ENCODE measurements at places on chromosomes 16 and 17. TPM values are rescaled to one million over a fixed set of nuclear protein-coding genes. Genes with fewer than 3 reads are reported as not detected.

The WSCD1 gene
- total RNA-seq: 17.9 TPM

- H3K4me3 ChIP-seq: no peak overlapping the region
- no peaks in the 10 kb centered on the region for H3K36me3 ChIP-seq
These were observed 1.9 kb upstream of the NFAT5 start for GRCh38 chr16:69563605-69564580.

The CLEC3A gene
- not detected for total RNA-seq

DNA sequence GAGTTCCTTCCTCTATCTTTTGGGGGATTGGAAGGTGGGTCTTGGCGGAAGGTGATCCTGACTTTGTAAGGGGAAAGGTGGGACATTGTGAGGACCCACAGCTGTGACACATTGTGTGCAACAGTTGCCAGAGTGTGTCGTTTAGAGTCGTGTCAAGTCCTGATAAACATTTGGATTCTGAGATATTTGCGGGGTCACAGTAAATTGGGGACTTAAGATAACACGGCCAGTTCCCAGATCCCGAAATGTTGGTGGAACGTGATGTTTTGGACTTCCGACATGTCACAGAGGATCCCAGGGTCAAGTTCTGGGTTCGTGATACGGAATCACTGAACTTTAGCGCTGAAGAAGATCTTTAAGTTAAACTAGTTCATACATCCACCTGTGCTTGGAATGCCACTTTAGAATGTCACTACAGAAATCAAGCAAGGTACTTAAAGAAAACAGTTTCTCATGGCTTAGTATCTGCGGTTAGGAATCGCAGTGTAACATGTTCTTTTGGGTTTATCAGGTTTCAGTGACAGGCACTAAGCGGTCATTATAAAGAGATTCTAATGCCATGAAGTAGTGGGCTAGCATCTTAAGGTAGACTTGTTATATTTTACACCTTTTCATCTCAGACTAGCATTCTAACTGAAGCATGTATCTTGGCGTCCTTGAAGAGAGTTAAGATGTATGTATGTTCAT lies 815 bp downstream of the ATAD5 start:
- H3K36me3 ChIP-seq: no peaks in the 10 kb centered on the region
- H3K27ac ChIP-seq: no peak overlapping the region
- peaks cover 5% of the 10 kb centered on the region for H3K4me1 ChIP-seq
- peak overlapping the region; percentile 69 for H3K4me3 ChIP-seq
- no peak for DNase-seq
- no peaks in the 10 kb centered on the region for H3K27me3 ChIP-seq

DNA sequence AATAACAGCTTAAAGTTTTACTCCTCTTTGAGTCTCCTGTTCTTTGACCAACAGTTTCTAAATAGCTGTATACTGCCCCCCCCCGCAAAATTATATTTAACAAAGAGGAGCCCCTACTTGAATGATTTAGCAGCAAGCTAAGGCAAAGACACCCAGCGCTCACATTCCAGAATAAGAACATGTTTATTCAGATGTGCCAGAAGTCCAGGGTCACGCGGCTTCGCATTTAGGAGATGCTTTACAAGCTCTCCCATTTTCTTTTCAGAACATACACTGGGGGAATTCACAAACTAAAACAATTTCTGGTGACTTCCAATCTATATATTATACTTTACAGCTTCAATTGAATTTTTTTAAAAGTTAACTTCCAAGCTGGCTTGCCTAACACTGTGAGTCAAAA lies 5.3 kb downstream of the PLD6 start:
- H3K4me3 ChIP-seq: no peak overlapping the region
- DNase-seq: no peak
- no peaks in the 10 kb centered on the region for H3K27me3 ChIP-seq
- peaks cover 36% of the 10 kb centered on the region for H3K4me1 ChIP-seq
- H3K36me3 ChIP-seq: no peaks in the 10 kb centered on the region

The NEUROD2 gene
- not detected for total RNA-seq

DNA sequence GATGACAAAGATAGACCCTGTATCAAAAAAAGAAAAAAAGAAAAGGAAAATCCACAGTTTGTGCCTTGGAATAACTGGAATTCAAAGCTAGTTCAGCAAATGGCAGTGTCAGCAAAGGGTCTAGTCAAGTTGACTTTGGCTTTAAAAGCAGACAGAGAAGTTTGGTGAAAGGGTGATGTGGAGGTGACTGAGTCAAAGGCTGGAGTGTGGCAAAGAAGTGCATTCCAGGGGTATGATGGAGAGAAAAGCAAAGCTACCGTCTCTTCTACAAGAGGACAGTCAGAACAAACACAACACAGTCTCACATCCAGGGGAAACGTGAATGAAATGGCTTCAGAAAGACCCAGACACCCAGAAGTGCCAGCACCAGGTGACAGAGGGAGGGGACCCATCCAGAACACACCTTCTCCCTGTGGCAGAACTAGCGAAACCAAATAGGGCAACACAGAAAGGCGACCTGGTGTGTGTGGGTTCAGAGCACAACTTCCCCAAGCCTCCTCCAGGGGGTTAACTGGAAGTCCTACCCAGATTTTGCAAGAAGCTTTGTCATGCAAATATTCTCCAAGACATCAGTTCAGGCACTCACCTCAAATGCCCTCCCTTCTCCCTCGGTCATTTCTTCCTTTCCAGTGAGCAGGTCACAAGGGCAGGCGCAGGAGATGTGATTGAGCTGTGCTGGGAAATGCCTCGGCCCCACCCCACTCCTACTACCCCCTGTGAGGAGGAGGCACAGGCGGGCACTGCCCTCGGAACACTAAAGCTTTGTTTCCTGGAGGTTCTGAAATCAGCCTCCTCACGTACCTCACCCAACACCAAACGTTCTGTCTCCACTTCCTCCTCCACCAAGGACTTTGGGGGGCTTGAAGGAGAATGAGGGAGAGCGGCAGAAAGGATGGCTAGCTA lies 481.9 kb downstream of the SOX9 start:
- no peaks in the 10 kb centered on the region for H3K4me1 ChIP-seq
- no peak overlapping the region for H3K27ac ChIP-seq
- H3K4me3 ChIP-seq: no peak overlapping the region
- peaks cover 17% of the 10 kb centered on the region for H3K27me3 ChIP-seq
- no peaks in the 10 kb centered on the region for H3K36me3 ChIP-seq

GRCh38 chr17:77036841-77037381 lies 103.9 kb upstream of the SEC14L1 start:
- no peaks in the 10 kb centered on the region for H3K4me1 ChIP-seq
- no peaks in the 10 kb centered on the region for H3K36me3 ChIP-seq
- no peak overlapping the region for H3K4me3 ChIP-seq
- no peak overlapping the region for H3K27ac ChIP-seq
- DNase-seq: no peak

GRCh38 chr17:1156864-1157263 lies 22.9 kb downstream of the ABR start:
- no peaks in the 10 kb centered on the region for H3K27me3 ChIP-seq
- no peaks in the 10 kb centered on the region for H3K36me3 ChIP-seq
- peak; percentile 78 for DNase-seq

The MYH2 gene
- not detected for total RNA-seq

DNA sequence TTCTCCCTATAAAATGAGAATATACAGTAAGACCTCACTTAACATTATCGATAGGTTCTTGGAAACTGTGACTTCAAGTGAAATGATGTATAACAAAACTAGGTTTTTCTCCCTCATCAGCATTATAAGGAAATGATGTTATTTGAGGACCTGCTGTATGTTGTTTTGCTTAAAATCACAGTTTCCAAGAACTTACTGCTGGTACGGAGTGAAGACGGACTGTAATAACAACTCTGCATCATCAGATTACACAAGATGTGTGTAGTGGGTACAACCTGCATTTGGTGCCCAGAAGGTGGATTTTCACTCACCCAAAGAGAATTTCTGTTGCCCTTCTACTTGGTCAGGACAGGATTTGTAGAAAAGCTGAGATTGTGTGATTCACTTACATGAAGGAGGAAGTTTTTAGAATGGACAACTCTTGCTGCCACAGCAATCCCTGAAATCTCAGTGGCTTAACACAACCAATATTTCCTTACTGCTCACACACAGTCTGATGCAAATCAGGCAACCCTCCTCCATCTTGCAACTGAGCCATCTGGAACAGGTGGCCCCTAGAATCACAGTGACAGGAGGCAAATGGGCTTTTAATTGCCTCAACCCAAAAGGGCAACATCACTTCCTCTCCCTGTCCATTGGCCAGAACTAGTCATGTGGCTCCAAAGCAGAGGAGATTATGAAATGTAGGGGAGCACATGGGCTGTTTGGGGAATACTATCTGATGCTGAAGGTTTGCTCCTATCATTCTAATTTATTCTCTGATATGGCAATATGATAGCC lies 67.6 kb upstream of the CACNG5 start:
- no peaks in the 10 kb centered on the region for H3K36me3 ChIP-seq
- no peak for DNase-seq
- H3K27ac ChIP-seq: no peak overlapping the region
- no peak overlapping the region for H3K4me3 ChIP-seq
- H3K4me1 ChIP-seq: no peaks in the 10 kb centered on the region

- no peak for DNase-seq
- no peak overlapping the region for H3K27ac ChIP-seq
- no peak overlapping the region for H3K4me3 ChIP-seq
- H3K27me3 ChIP-seq: no peaks in the 10 kb centered on the region
- H3K4me1 ChIP-seq: no peaks in the 10 kb centered on the region
- H3K36me3 ChIP-seq: no peaks in the 10 kb centered on the region
These were observed 28.3 kb upstream of the MYH10 start for GRCh38 chr17:8658810-8659209.

- no peaks in the 10 kb centered on the region for H3K4me1 ChIP-seq
- no peak overlapping the region for H3K27ac ChIP-seq
- DNase-seq: no peak
- no peak overlapping the region for H3K4me3 ChIP-seq
These were observed 1.6 kb downstream of the PPY start for GRCh38 chr17:43940630-43941029.

DNA sequence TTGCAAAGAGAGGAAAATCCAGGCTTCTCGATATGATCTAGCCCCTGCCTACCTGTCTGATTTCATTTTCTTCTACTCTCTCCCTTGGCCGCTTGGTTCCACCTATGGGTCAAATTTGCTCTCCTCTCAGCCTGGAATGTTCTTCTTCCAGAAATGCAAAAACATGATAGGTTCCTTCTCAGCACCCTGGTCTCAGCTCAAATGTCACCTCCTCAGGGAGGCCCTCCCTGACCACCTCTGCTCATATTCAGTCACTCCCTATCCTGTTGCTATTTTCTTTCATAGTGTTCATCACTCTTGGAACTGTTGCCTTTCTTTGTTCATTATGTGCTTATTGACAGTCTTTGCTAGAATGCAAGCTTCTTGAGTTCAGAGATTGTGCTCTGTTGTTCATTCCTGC lies 208.6 kb downstream of the KATNIP start:
- no peak overlapping the region for H3K4me3 ChIP-seq
- H3K27me3 ChIP-seq: no peaks in the 10 kb centered on the region
- DNase-seq: no peak

GRCh38 chr17:3892095-3892998 lies 506 bp downstream of the CAMKK1 start:
- no peaks in the 10 kb centered on the region for H3K27me3 ChIP-seq
- peaks cover 76% of the 10 kb centered on the region for H3K4me1 ChIP-seq
- peak overlapping the region; percentile 5 for H3K4me3 ChIP-seq
- H3K27ac ChIP-seq: peak overlapping the region; percentile 46
- H3K36me3 ChIP-seq: no peaks in the 10 kb centered on the region
- peak; percentile 91 for DNase-seq

DNA sequence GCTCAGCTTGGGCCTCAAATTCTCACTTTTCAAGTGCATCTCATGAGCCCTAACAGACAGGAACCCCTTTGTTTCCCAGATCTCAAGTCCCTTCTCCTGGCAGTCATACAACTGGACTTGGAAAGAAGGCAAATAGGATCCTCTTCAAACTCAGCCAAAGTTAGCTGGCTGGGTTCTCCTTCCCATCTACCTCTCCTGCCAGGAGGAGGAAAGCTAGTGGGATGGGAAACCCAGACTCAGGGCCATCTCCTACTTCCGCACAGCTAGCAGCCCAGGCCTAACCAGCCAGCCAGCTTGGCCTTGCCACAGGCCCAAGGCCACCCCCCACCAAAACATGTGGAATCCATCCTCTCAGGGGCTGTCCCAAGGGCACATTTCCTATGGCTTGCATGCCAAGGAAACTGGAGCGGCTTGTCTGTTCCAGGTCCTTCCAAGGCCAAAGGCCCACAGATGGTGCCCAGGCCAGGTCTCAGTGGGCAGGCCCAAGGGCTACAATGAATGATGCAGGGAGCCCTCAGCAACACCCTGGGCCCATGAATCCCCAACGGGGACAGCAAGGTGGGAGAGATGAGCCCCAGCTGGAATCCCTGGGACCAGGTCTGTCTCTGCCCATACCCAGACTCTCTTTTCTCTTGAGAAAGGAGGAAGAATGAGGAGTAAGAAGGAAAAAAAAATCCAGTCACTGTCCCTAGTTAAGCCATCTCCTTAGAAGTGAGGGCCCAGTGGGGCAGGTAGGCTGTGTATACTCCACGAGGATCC lies 1.7 kb downstream of the SMARCD2 start:
- no peaks in the 10 kb centered on the region for H3K27me3 ChIP-seq
- peak overlapping the region; percentile 61 for H3K4me3 ChIP-seq
- H3K36me3 ChIP-seq: peaks cover 14% of the 10 kb centered on the region
- H3K4me1 ChIP-seq: peaks cover 51% of the 10 kb centered on the region

The TBC1D3 gene
- not detected for total RNA-seq

The KRT33B gene
- total RNA-seq: not detected

DNA sequence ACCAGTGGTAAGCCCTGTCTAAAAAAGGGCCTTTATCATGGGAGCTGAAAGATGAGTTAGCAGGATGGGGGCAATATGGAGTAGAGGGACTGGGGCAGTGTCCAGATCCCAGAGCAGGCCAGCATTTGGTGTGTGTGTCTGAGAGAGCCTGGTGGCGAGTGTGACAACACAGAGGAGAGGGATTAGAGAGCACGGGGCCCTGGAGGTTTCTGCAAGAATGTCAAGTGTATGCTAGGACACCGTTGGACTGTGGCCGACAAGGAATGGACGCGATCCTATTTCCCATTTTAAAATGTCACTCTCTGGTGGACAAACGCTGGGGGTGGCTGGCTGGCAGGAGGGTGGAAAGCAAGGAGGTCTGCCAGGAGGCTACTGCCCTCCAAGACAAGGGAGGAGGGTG lies 12.4 kb downstream of the TAC4 start:
- no peaks in the 10 kb centered on the region for H3K27me3 ChIP-seq
- DNase-seq: no peak
- H3K4me1 ChIP-seq: peaks cover 5% of the 10 kb centered on the region
- no peak overlapping the region for H3K4me3 ChIP-seq
- H3K36me3 ChIP-seq: peaks cover 18% of the 10 kb centered on the region

The TERB1 gene
- not detected for total RNA-seq

The TP53TG3 gene
- 0.53 TPM for total RNA-seq
